Neuronal stem cell (in vitro differentiated cells): ENCODE measurements at places on chromosomes 4 and X.

- DNase-seq = peak; percentile 71
Observed at GRCh38 chr4:54539500-54540029, 118.2 kb upstream of the KIT start.

DNA sequence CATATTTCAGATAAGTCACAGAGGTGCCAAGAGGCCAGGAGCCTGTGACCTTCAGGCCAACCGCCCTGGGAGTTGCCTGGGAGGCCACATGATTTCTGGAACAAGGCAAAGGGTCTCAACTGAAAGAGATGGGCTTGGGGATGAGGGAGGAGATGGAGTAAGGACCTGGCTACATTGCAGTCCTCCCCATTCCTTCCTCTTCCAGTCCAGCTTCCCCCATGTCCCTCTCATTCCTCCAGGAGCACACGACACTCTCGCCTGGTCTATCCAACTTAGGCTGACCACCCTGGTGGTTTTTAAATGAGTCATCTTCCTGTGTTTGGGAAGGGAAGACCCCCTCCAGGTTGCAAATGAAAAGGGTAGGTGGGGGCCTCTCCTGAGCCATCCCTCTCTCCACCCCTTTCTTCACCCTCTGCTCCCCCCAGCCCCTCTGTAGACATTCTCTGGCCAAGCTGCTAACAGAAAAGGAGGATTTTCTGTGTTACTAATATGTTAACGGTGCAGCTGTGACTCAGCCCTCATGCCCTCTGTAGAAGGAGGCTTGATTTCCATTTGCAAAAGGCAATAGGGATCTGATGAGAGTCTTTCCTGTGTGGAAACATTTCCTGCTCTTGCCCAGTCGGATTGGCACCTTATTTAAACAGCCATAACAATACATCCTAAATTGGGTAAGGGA, 79.2 kb downstream of the RTL5 start:
- no peak for DNase-seq

- DNase-seq = no peak
Observed at GRCh38 chr4:31995943-31996901, 1276.1 kb downstream of the PCDH7 start.

- DNase-seq = no peak
Observed at GRCh38 chr4:45410701-45411210, 684.4 kb upstream of the GNPDA2 start.

GRCh38 chr4:111450867-111451266, 694.4 kb upstream of the FAM241A start:
- no peak for DNase-seq

GRCh38 chrX:33178690-33179089, 32.7 kb downstream of the DMD start:
- no peak for DNase-seq

DNA sequence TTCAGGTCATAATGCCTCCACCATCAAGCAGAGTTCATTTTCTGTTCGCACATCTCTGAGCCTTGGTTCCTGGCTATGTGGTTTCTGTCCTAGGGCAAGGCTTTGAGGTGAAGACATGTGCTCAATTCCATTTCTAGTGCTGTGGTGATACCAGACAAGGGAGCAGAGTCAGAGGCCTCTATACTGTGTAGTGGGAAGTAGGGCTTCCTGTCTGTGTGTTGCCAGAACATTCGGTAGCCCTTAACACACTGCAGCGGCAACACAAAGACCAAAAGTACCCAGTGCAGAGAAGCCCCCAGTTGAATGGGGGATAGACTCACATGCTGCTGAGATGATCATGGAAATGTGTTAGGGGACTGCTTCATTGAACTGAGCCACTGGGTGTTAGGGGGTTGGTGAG, 56.4 kb downstream of the STARD8 start:
- DNase-seq = no peak

DNA sequence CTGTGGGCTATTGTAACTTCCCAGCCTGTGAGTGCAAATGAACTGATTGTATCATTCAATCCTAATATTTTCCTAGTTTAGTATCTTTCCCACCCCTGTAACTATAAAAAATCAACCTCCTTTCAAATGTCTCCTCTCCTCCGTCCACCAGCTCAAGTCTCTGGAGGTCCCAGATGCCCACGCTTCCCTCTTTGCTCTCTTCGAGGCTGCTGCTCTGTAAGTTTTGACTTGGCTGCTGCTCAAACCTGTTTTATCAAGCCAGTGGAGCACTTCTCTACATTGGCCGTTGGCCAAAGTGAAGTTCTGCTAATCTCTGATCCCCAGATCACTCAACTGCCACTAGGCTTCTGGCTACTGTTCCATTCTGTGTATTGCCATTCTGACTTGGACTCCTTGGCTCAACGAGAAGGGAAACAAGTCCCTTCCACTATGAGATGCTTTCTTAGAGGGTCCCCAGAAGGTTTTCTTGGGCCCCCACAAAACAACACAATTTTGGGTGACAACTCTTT, 60.7 kb upstream of the RAPGEF2 start:
- no peak for DNase-seq

GRCh38 chr4:93722446-93722845, 106.1 kb upstream of the ATOH1 start:
- no peak for DNase-seq

DNA sequence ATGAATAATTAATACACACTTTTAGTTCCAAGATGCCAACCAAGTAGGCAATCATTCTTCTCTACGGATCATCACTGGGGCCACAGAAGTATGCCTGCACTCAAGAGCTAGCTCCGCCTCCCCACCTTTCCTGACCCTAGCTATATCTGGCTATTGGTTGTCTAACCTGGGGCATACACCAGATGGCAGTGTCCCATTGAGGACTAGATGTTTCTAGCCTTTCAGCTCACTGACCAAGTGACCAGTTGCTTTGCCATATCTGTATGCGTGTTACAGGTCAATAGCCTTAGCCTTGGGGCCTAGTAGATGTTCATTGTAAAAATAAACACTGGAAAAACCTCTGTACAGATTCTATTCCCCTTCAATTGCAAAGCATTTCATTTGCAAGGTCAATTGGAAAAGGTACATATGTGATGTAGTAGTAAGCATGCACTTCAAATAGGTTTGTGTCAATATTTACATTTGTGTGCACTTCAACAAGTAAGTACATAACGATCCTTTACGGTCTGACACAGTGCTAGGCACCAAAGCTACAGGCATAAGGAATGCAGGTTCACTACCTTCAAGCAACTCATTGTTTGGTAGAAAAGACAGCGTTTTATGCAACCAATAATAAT, 521.7 kb downstream of the PPARGC1A start:
- peak; percentile 48 for DNase-seq

- no peak for DNase-seq
Observed at GRCh38 chrX:48937054-48937907, 18.5 kb upstream of the PIM2 start.

- no peak for DNase-seq
Observed at GRCh38 chr4:142474398-142475087, 371.6 kb downstream of the INPP4B start.

DNA sequence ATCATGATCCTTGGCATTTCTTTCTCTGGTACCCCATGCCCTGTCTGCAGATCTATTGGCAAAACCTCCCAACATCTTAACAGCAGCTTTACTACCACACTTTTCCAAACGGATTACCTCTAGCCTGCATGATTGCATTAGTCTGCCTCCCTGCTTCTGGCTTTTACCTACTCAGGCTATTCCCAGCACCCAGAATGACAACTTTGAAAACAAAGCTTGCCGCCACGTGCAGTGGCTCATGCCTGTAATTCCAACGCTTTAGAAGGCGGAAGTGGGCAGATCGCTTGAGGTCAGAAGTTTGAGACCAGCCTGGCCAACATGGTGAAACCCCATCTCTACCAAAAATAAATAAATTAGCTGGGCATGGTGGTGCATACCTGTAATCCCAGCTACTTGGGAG, 60.2 kb downstream of the UBE2K start:
- DNase-seq = no peak
